GM12891 (cell line): ENCODE measurements at places on chromosomes 3 and 15.

- no peak for DNase-seq
Observed at GRCh38 chr3:13415236-13415986, 4.7 kb downstream of the NUP210 start.

DNA sequence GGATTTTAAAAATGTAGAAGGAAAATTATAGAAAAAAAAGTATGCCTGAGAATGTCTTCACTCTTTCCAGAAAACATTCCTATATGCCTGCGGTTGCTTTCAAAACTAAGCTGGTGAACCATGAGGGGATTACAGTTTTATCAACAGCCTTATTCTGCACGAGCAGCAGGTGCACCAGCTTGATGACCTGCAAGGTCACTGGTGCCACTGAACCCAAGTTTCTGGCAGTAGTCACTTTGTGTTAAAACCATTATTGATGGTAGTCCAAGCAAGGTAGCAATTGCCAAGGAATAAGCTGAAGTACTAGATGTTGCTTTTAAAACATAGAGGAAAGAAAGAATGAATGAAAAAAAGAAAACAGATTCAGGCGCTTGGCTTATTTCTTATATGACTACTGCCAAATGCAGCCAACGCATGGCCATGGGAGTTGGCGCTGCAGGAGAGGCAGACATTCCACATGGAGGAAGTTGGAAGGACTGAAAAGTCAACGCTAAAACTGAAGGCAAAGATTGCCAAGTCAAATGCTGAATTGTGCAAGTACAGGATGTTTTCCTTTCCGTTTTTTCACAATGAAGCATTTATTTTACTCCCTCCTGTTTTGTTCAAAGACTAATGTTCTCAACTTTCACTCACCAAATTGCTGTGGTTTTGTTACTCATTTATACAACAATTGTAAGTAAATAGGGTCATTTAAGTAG lies 601.4 kb downstream of the CADM2 start:
- DNase-seq: no peak

GRCh38 chr3:196287090-196287439 lies 461 bp downstream of the PCYT1A start:
- no peak for DNase-seq

DNA sequence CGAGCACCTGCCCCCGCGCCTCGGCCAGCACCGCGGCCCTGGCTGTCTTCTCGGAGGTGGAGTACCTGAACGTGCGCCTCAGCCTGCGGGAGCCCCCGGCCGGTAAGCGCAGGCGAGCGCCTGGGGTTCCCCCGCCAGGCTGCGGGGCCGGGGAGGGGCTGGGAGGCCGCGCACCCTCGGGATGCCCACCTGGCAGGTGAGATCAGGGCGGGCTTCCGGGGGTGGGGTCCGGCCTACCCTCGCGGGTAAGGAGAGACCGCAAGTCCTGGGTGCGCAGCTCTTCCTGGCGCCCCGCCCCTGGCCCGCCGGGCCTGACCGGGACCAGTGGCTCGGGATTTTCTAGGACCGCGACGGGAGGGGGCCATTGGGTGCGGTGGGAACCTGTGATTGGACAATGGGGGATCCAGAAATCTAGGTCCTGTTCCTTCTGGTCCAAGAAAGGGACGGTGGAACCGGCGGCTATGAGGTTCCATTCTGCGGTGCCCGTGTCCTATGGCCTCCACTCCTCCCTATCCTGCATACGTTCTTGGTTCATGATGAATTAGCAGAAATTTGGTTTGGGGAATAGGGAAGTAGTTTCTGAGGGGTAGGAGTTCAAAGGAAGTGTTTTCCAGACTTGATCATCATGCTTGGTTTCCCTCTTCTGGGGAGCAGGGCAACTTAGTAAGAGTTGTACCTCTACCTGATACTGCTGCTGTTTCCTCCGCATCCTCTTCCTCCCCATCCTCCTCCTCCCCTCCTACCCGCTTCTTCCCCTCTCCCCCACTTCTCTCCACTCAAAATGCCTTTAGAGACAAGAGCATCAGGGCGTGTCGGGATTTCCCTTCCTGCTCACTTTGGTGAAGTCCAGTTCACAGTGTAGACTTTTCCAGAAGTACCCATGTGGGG lies 808 bp downstream of the ARRDC4 start:
- no peak for DNase-seq

GRCh38 chr3:38507120-38507519 lies 11.0 kb downstream of the EXOG start:
- DNase-seq: no peak

DNA sequence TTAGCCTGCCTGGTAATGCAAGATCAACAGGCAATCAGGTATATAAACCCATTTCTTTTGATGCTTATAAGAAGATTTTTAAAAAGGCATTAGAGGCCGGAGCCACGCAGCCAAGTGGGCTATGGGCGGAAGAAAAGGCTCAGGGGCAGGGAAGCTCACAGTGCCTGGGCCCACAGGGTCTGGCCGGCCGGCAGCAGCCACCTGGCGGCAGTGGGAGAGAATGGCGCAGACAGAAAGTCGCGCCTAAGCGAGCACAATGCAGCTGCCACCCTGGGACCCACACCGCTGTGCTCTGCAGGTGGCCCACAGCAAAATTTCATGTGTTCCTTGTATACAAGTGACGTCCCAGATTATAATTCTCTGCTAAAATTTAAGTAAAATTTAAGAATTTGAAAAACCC lies 448.6 kb upstream of the RASGRP1 start:
- DNase-seq: no peak

DNA sequence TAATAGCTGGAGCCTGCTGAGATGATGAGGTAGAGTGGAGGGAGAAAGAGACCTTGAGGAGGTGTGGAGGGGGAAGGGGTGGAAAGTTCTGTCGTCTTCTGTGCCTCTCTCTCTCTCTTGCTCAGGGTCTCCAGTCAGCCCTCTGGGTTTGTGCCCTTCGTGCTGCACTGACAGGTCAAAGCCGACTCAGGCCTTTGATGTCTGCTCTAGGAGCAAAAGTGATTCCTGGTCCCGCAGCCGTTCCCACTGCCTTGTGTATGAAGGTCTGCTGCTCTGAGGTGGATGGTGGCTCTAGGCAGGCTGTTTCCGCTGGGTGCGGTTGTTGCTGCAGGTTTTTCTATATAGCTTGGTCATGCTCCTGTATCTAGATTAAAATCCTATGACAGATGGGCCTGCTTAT lies 89.4 kb downstream of the IGF1R start:
- no peak for DNase-seq
